ENCODE measurements at places on chromosomes 12 and 14.

- DNase-seq: no peak
Observed at GRCh38 chr14:41749429-41749828, 142.8 kb downstream of the LRFN5 start.

GRCh38 chr12:79706156-79706555, 15.4 kb upstream of the PAWR start:
- DNase-seq: no peak

DNA sequence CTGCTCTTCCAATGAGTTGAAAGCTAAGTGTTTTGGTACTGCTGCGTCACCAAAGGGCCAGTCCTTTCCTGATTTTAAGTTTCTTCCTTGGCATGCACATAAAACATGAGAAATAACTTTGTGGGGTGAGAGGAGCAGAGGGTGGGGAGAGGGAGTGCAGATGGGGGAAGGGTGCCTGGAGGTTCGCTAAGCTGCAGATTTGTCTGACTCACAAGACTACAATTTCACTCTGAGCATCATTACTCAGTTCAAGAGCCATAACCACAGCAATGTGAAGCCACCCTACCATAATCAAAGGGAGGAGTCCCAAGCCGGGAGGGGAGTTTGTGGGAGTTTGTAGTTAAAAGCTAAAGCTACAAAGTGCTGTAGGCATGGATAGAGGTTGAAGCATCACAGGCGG, 136.1 kb downstream of the ANO2 start:
- DNase-seq: no peak

GRCh38 chr12:57890191-57891115, 43.9 kb upstream of the CTDSP2 start:
- no peak for DNase-seq

DNA sequence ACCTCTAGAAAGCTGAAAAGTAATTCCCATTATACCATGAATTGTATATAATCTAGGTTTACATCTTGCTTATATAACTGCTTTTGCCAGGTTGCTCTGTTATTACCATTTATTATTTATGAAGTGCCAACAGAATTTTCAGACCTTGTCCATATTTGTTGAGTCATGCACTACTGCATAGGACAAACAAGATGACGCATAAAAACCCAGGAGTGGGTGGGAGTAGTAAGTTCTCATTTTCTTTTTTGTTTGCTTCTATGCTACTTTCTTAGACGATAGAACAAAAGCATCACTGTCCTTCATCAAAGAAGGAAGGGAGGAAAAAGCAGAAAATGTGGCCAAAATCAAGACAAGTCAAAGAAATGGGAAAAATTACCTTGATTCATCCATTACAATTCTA, 119.0 kb upstream of the RASSF8 start:
- no peak for DNase-seq
